ENCODE measurements at places on chromosomes 6 and 20.

DNA sequence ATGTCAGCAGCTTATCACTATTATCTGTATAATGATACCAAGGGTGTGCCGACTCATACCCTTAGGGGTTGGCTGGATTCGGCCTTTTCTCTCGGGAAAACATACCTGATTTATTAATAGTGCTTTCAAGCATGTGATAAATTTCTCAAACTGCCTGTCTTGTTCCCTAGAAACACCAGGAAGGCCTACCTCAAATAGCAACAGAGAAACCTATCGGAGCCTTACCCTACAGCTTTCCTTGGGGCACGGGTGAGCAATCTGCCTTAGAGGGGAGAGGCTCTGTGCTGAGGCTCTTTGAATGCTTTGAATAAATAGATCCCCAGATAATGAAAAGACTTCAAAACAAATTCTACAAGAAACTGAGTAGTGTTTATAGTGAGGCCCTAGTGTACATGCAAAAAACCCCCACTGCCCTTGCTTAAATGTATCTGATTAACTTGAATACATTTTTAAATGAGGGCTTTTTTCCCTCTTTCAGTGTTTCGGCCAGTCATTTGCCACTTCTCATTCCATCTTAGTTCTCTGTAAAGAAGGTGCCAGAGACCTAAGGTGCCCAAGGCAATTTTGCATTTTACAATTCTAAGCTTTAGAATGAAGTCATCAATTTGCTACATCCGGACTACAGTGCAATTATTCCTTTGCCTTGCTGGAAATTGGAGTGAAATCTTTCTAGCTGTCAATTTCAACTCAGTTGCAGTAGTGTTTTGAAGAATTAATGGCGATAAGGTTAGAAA lies 320.1 kb downstream of the ESR1 start:
- DNase-seq = no peak

- DNase-seq = no peak
Observed at GRCh38 chr6:41687501-41688175, 47.8 kb downstream of the TFEB start.

- DNase-seq = no peak
Observed at GRCh38 chr6:90646940-90647339, 60.1 kb upstream of the MAP3K7 start.

- no peak for DNase-seq
Observed at GRCh38 chr6:75412969-75413662, 80.5 kb downstream of the FILIP1 start.

DNA sequence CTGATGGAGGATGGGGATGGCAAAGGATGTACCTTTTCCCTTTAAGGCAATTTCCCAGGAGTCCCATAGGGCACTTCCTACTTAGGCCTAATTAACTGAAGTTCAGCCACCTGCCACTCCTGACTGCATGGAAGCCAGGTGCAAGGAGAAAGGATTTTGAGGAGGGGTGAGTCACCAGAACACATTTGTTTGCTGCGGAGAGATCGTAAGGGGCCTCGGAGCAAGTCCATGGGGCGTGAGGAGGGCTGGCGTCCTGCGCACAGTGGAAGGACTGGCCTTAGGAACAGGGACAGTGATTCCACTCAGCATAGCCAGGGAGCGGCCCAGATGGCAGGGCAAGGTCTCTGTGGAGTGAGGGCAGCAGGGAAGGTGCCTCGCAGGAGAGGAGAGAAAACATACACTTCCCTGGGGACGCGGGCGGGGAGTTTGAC lies 11.8 kb upstream of the MAP1LC3A start:
- DNase-seq = no peak

- DNase-seq = no peak
Observed at GRCh38 chr6:77822265-77822664, 169.4 kb downstream of the MEI4 start.

GRCh38 chr20:18094191-18094590 lies 36.5 kb upstream of the OVOL2 start:
- no peak for DNase-seq

GRCh38 chr20:3661060-3661813 lies 2.0 kb downstream of the GFRA4 start:
- no peak for DNase-seq

DNA sequence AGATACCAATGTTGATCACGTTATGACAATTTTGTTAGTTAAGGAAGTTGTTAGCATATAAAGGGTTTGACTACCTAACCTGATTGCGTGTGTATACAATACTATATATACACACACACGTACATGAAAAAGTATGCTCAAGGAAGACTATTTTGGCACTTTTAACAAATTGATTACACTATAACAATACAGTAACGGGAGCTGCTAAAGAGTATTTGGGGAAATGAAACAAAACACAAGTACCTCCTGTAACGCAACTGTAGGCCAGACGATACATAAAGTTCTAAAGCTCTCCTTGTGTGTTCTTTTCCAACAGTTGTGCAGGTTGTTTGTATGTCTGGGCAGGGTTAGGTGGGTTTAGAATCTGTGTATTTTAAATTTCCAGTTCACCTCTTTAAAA lies 98.7 kb downstream of the PLEKHG1 start:
- DNase-seq = no peak

DNA sequence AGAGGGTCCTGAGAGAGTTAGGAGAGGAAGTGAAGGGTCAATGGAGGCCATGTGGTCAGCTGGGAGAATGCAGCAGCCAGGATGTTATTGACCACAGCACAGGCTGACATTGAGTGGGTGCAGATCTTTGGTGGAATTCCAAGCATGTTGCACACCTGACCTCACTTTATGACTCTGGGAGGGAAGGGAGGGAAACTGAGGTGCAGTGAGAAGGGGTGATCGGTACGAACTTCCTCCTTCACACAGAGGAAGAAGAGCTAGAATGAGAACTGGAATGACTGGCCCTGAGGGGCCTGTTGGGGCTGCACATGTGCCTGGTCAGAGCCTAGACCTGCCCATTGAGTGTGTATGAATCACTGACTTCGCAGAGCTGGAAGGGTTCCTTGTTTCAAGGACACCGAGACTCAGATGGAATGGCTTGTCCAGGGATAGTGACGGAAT lies 9.8 kb downstream of the FAM83D start:
- no peak for DNase-seq

DNA sequence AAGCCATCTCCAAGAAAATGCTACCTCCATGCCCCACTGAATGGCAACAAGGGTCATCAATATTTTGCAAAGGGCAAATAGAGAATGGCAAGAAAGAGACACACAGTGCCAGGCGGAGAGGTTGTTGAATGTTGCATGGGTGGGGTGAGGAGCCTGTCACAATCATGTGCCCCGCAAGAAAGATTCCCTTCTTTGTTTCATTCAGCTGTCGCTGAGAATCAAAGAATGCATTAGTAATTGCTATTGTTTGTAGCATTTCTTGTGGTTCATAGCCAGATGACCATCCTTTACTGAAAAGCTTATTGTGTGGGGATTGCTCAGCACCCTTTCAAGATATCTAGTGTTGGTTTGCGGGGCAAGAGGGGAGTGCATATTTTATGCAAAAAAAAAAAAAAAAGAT lies 166.5 kb upstream of the QKI start:
- no peak for DNase-seq

DNA sequence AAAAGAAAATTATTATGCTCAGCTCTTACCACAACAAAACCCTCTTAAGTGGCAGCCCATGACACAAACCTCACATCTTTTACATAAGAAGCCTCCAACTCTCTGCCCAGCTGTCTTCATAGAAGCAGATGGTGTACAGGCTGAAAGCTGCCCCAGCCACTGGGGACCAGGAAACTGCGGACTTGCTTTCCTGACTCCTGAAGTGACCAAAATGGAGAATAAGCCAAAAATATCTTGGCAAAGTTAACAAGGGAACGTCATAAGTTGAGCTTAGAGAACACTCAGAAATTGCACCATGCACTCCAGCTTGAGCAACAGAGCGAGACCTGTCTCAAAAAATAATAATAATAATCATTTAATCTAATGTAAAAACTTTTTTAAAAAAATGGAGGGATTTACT lies 160.3 kb upstream of the CDYL start:
- no peak for DNase-seq

GRCh38 chr6:25006075-25006474 lies 70.3 kb upstream of the RIPOR2 start:
- DNase-seq = no peak

DNA sequence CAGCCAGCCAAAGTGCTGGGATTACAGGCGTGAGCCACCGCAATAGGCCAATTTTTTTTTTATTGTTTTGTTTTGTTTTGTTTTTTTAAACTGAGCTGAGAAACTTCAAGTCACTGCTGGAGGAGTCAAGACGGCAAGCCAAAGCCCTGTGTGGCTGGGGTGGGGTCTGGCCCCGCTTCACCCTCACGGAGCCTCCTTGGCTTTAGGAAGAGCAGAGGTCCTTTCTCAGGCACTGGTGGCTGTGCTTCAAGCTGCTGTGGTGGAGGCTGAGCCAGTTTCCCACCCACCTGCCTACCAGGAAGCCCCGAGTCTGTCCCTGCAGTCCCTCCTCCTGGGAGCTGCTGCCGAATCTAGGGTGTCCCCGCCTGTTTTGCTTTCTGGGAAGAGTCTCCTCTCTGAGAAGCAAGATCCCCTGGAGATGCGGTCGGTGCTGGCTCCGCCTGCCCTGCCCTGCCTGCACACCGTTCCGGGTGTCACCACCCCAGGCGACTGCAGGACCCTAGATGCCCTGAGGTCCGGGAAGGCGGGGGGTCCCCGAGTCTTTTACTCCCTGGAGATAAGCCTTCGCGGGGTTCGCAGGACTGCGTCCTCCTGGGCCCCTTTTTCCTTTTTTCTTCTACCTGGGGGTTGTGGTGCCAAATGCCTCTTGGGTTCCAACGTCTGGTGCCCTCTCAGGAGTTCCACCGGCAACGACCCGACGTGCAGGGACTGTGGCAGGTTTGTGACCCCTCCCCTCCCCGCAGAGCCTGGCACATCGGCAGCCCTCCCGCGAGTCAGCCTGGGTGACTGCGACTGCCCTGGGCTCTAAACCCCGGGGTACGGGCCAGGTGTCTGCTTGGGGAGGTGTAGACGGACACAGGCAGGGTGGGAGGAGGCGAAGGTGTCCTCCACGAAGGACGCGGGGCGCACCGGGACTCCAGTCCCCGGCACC lies 100.7 kb downstream of the TAF4 start:
- DNase-seq = no peak

DNA sequence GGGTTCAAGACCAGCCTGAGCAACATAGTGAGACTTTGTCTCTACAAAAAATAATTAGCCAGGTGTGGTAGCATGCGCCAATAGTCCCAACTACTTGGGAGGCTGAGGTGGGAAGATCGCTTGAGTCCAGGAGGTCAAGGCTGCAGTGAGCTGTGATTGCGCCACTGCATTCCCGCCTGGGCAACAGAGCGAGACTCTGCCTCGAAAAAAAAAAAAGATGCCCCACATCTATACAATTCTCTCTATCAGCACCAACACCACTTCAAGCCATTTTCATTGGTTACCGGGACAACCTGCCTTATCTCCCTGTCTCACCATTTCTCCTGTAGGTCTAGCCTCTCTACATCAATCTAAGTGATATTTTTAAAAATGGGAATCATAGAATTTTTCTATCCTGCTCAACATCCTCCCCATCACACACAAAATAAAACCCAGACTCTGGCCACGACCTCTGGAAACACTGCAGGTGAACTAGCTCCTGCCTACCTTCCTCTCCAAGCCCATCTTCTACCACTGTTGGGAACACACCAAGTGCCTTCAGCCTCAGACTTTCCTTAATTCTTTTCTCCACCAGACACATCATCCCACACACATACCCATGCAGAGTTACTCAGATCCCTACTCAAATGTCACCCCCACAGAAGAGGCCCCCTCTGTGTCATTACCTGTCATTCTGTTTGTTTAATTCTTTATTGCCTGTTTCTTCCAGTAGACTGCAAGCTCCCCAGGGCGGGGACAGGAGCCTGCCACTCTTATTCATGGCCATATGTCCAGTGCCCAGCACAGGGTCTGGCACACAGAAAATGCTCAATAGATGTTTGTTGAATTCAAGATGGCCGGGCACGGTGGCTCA lies 9.6 kb upstream of the PLTP start:
- no peak for DNase-seq

- peak; percentile 67 for DNase-seq
Observed at GRCh38 chr6:127420556-127420955, 38.6 kb downstream of the KIAA0408 start.

DNA sequence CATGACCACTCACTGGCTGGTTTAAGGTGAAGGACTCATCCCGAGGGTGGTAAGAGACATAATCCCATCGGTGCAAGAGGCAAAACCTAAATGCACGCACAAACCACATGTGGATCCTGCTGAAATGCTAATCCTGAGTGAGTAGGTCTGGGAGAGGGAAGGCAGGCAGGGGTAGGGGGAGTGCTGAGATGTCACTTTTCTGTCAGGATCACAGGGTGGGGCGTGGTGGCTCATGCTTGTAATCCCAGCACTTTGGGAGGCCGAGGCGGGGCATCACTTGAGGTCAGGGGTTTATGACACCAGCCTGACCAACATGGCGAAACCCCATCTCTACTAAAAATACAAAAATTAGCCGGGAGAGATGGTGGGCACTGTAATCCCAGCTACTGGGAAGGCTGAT lies 97.7 kb upstream of the SRSF6 start:
- no peak for DNase-seq

DNA sequence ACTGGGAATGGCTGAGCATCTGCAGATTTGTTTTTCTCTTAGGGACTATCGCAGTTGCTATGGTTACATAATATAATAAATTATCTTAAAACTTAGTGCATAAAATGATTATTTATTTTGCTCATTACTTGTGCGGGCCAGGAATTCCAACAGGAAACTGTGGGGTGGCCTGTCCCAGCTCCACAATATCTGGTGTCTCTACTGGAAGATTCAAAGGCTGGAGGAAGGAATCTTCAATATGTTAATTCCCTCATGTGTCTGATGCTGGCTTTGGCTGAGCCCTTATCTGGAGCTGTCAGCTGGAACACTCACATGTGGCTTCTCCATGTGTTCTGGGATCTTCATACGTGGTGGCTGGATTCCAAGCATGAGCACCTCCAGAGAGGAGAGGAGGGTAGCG lies 23.9 kb upstream of the B3GAT2 start:
- no peak for DNase-seq

DNA sequence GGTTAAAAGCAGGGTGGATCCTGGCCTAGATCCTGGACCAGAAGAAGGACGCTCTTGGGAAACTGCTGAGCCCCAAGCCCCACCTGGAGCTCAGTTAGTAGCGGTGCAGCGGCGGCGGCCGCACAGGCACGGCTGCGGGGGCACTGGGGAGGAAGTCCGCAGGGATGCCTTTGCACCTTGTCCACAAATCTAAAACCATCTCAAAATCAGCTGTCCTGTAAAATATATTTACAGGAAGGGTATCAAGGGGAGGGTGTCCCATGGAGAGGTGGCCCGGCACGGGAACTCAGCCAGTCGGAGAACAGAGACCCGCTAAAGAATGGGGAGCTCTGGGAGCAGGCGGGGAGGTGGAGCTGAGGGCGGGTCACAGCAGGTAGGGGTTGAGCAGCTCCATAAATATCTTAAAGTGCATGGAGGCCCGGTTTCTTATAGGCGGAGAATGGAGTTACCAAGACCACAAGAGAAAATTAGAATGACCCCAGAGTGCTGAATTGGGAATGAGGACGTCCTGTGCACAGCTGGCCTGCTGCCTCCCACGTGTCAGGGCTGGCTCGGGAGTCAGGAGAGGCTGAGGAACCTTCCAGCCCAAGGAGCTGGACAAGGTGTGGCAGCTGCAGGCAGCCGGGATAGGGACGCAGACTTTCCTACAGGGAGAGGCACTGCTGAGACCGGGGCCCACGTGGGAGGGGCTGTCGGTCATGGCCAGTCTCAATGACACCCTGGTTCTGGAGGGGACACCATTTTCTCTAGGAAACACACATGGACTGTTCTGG lies 8.0 kb downstream of the MTG2 start:
- no peak for DNase-seq
